ENCODE measurements at places on chromosomes 3 and 15.
A peak's percentile ranks its signal among the peaks of the same experiment; 100 is the strongest.

DNA sequence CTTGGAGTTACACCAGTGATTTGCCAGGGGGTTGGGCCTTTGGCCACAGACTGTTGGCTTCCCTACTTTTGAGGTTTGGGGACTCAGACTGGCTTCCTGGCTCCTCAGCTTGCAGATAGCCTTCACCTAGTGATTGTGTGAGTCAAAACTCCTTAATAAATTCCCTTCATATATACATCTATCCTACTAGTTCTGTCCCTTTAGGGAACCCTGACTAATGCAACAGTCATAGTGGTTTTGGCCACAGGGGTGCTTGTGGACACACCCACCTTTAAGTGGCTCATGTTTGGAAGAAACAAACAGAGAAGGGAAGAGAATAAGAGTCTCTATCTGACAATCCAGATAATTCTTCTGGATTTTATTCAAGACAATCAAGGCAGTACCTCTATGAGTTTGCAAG is 457.7 kb downstream of the EPHA3 start:
- DNase-seq, result no peak

DNA sequence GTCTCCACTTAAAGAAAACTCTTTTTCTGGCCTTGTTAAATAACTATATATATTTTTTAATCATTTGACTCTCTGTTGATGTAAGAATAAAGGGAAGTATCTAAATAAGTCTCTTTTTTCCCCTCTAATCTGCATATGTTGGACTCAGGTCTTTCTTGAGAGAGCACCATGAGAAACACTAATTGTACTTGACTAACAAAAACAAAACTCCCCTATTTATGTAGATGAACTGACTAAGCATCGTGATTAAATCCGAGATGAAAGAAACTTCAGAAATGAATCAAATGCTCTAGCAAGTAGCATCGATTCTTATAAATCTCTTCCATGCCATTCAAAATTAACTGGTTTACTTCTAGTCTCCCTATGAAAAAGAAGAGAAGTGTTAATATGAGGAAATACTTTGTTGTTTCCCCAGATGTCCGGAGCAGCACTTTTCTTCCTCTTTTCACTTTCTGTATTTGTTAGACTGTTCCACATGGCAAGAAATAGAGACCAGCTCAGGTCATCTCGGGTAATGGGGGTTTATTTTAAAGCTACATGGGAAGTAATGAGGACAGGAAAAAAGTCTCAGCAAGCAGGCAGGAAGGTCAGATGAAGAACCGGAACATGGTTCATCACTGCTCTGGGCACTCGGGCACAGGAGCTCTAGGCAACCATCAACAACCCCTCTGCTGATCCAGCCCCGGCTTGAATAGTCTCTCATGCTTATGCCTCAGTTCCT is 288.3 kb downstream of the CNTN6 start:
- no peak for DNase-seq

GRCh38 chr3:31077021-31077601 is 182.7 kb upstream of the GADL1 start:
- DNase-seq, result no peak

DNA sequence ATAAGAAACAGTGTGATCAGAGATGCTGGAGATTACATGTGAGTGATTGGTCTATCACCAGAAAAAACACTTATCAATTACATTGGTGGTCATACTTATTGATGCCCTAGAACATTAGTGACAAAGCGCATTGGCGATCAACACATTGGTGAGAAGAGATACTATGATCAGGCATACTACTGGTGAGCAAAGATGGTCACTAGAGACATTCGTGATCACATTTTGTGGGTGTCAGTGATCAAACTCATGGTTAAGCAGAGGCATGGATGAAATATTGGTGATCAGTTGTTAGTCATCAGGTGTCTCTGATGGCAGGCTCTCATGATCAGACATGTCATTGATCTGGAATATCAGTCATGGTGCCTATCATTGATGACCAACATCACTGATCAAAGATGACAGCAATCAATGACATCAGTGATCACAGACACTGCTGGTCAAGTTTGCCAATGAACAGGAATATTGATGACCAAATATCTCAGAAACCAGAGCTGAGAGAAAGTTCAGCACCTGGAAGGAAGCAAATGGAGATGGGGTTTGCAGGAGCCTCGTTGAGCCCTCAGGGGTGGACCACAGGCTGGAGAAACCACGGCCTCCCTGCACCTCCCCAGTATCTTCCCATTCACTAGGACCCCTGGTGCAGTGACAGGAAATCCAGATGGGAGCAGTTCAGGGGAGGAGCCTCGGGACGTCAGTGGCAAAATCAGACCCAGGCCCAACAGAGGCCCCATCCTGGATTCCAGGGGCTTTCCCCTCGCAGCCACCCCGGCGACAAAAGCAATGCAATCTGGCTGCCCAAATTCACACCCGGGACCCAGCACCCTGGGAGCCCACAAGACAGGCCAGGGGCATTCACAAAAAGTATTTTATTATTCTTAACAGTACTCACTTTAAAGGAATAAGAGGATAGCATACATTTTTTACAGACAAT is 12.2 kb upstream of the DNAJB8 start:
- no peak for DNase-seq

DNA sequence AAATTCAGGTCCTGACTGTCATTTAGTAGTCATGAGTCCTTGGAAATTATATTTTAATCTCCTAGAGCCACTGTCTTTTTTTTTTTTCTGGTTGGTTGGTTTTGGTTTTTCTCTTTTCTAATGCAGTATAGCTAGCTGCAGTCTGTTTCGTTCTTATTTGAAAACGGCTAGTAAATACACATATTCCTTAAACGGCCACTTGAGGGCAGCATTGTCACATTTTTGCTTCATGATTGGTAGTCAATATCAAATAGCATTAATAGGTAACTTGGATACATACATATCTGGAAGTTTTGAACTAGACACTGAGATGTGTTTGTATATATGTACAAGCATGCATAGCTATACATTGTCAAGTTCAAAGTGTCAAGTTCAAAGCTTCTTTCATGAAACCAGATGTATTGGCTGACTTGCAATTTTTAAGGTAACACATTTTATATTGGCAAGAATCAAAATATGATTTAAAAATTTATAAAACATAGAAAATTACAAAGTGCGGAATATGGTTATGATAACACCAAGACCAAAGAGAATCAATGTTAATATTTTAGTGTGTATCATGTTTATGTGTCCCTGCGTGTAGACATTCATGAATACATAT is 22.5 kb downstream of the GABRA5 start:
- peak; percentile 45 for DNase-seq

DNA sequence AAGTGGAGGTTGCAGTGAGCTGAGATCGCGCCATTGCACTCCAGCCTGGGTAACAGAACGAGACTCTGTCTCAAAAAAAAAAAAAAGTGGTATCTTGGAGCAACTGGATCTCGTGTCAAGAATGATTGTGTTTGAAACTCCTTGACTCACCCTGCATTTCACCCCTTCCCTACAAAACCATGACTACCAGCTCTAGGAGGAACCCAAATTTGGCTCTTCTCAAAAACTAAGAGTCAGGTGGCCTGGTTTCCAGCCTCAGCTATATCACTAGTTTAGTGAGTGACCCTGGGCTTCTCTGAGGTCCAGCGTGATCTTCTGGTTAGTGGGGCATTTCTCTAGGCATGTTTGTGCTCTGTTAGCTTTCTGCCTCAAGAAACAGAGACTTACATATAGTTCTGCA is 222.1 kb downstream of the FAM43A start:
- DNase-seq, result no peak

- DNase-seq, result no peak
Measured at GRCh38 chr15:92655178-92655995, at the start of gene FAM174B. Gene FAM174B, minus strand, starts transcription at chr15:92655775.

Measured in NCI-H526 (cell line).